ENCODE measurements at places on chromosomes 16 and 17.

DNA sequence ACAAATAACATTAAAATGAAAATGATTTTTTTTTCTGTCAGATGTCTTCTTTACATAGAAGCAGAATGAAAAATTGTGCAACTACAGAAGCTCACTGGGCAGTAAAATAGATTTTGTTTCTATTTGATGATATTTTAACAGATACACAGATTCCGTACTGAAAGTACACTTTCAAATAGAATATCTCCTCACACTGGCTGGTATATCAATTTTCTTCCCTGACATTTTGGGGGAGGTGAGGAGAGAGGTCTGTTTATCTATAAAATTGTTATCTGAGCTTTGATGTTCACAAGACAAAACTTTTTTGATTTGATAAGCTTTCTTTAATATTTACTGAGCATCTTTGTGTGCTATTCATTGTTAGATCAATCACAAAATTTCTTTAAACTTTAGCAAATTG is 124.3 kb upstream of the NACA2 start:
- DNase-seq: no peak

DNA sequence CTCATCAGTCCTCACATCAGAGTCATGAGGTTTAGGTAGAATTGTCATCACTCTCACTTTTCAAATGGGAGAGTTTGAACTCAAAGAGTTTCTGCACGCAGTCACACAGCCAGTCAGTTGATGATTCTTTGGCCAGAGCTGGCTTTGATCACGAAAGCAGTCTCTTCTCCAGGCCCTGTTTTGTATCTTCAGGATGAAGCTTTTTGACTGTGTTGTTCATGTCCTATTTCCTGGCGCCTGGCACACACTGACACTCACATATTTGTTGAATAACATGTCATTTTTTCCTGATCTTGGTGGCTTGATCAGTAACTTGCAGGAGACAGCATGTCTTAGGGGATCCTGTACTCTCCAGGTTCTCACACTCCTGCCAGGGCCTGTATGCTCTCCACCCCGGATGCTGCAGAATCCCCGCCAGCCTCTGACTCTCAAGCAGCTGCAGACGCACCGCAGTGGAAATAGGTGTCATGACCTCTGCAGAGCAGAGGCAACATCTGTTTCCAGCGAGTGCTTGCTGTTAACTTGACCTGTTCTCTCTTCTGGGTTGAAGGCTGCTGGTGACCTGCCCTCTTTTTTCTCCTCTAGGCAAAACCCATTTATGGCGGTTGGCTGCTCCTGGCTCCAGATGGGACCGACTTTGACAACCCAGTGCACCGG is 33.0 kb downstream of the MPRIP start:
- DNase-seq: no peak

DNA sequence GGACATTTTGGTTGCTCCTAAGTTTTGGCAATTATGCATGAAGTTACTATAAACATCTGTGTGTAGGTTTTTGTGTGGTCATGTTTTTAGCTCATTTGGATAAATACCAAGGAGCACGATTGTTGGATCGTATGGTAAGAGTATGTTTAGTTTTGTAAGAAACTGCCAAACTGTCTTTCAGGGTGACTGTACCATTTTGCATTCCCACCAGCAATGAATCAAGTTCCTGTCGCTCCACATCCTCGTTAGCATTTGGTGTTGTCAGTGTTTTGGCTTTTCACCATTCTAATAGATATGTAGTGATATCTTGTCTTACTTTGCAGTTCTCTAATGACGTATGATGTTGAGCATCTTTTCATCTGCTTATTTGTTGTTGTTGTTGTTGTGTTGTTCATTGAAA is 20.2 kb downstream of the TENT4B start:
- DNase-seq: no peak

DNA sequence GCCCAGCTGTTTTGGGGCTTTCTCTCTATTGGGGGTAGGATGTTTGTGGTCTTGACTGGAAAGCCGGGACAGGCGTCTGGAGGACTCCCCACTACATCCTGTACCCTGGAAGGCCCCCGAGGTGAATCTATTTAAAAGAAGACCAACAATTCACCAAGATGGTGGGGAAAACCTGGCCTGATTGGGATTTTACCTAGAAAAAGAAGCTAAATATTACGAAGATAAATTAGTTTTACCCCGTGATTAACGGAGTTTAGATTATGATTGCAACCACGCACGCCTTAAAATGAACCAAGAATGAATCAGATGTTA is 779 bp upstream of the CCDC102A start:
- DNase-seq: no peak

GRCh38 chr16:88411951-88412576 is 29.3 kb downstream of the ZNF469 start:
- DNase-seq: no peak

DNA sequence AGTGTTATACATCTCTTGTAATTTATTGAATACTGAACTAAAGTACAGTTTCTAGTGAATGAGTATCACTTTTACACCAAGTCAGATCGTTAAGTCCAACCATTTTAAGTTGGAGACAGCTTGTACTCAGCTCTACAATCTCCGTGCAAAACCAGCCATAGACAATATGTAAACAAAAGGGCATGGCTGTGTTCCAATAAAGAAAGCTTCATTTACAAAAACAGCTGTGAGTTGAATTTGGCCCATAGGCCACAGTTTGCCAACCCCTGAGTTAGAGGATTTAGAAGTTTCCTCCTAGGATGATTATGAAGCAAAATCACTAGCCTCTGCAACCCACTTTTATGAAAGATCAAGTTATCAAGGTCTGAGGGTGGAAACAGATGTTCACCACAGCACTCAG is 105.7 kb upstream of the RCVRN start:
- DNase-seq: no peak

GRCh38 chr17:56735842-56736241 is 97.9 kb downstream of the C17orf67 start:
- no peak for DNase-seq

GRCh38 chr17:7427549-7427948 is 1.1 kb upstream of the SPEM3 start:
- DNase-seq: no peak

DNA sequence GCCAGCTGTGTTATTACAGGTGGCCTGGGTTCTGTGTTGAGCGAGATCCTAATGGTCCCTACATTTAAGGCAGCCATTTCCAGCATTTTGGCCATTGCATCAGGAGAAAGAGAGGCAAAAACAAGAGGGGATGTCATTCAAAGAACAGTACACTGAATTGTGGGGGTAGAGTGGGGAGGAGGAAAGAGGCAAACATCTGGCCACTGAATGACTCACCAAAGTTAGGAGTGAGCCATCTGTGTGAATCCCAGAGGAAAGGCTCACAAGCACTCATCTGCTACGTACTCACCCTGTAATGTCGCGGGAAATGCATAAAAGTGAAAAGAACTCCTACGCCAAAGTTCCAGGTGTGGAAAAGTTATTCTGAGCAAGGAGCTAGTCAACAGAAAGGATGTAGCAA is 16.7 kb downstream of the KRABD2 start:
- DNase-seq: no peak

- DNase-seq: no peak
Observed at GRCh38 chr17:50153650-50154575, 3.4 kb upstream of the PPP1R9B start.

DNA sequence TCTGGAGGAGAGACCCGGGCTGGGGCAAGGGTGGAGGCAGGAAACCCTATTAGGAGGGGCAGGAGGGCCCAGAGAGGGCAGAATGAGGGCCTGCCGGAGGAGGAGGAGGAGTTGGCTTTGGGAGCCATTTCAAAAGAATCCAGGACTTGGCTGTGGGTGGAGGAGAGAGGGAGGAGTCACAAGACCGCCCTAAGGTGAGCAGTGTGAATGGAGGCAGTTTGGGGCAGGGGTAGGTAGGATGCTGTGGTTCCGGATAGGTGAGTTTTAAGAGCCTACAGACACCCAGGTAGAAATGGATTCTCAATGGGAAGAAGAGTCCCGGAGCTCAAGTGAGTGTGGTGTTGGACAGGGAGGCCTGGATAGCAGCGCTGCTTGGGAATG is 80.3 kb downstream of the ARHGAP23 start:
- DNase-seq: no peak

Measured in stimulated activated CD4-positive, alpha-beta T cell treated with anti-CD3 and anti-CD28 coated beads, Interleukin-4, amount 100 ng/mL, for 4 hours (primary cell).